Stimulated activated CD4-positive, alpha-beta T cell treated with anti-CD3 and anti-CD28 coated beads, Interleukin-4, amount 100 ng/mL, for 48 hours (primary cell): ENCODE measurements at places on chromosomes 2 and 18.

- no peak for DNase-seq
Observed at GRCh38 chr2:120722246-120722567, 13.5 kb upstream of the GLI2 start.

- DNase-seq, result no peak
Observed at GRCh38 chr2:168964251-168964807, 63.2 kb downstream of the G6PC2 start.

GRCh38 chr2:37918742-37919186 lies 6.3 kb upstream of the RMDN2 start:
- DNase-seq, result no peak

DNA sequence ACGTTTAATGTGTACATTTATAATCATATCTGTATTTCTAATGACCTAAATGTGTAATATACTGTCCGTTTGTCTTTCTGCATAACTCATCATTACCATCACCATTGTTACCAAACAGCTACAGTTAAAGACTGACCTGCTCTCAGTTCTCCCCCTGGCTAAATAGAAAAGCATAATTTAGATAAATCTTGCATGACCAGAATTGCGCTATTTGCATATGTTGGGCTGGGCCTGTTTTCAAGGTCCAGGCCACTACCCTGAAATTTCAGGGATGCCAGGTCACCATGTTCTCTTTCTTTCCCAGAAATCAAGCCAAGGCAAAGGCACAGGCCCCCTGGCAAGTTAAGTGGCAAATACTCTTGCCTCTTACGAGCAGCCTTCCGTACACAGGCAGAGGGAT lies 78.4 kb downstream of the MARCHF4 start:
- no peak for DNase-seq

GRCh38 chr2:177753682-177754491 lies 318.7 kb downstream of the PDE11A start:
- DNase-seq, result no peak

DNA sequence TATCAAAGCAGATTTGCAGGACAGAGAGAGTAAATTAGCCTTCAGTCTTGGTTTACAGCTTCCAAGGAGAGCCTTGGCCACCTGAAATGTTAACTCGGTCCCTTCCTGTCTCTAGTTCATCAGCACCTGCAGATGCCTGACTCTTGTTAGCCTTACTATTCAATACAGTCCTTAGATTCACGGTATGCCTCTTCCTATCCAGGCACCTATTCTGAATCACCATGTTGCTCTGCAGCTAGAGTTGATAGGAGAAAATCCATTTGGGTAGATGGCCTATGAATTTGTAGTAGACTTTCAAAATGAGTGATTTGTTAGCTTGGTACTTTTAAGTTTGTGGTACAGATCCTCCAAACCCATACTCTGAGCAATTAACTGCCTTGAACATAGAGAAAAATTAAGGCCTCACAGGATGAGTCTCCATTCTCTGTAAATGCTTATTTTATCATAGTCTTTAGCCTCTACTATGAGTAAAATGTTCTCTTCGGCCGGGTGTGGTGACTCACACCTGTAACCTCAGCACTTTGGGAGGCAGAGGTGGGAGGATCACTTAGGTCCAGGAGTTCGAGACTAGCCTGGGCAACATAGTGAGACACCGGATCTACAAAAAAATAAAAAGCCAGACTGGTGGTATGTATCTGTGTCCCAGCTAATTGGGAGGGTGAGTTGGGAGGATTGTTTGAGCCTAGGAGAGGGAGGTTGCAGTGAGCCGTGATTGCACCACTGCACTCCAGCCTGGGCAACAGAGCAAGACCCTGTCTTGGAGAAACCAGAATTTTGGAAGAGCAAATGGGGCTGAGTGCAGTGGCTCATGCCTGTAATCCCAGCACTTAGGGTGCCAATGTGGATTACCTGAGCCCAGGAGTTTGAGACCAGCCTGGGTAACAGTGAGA lies 32.9 kb downstream of the PTCD3 start:
- DNase-seq, result no peak

DNA sequence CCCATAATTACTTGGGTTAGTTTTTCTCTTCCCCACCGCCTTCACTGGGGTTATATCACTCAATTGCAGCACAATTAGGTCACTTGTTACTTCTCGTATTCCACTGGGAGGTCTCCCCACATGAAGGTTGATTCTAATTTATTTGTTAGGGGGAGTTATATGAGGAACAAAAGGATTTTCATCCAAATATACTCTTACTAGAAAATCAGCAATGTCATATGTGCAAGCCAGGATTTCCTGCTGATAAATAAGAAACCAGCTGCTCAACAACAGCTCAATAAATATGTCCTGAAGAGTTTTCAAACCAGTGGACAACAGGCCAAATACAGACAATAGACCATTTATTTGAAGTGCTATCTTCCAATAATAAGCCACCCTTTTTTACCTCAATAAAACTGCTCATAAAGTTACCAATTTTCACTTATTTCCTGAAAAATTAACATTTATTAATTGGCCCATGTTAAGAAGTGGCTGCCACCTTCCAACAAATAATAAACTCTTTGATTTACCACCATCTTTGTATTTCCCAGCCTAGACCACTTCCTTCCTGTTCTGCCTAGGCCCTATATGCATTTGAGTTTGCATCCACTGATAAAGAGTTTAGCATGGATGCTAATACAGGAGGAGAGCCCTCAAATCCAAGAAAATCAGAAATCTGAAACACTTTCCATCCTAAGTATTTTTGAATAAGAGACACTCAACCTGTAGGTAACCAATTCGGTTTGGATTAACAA lies 184.4 kb upstream of the SLC39A10 start:
- no peak for DNase-seq

DNA sequence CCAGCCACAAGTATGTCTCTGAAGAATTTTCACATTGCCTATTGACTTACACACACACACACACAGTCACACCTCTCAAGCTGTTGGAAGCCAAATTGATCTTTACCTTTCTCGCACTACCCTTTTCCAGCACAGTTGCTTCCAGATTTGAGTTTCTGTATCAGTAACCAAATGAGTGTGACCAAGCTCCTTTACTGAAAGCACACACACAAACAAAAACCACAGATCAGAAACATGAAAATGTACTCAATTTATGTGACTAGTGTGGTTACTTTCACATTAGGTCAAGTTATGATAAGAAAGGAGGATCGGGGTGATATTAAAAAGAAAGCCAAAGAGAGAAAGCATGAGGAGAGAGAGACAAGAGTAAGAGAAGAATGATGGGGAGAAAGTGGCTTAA lies 993.9 kb upstream of the POU3F3 start:
- DNase-seq, result no peak

GRCh38 chr2:17245906-17246305 lies 272.3 kb downstream of the RAD51AP2 start:
- no peak for DNase-seq

DNA sequence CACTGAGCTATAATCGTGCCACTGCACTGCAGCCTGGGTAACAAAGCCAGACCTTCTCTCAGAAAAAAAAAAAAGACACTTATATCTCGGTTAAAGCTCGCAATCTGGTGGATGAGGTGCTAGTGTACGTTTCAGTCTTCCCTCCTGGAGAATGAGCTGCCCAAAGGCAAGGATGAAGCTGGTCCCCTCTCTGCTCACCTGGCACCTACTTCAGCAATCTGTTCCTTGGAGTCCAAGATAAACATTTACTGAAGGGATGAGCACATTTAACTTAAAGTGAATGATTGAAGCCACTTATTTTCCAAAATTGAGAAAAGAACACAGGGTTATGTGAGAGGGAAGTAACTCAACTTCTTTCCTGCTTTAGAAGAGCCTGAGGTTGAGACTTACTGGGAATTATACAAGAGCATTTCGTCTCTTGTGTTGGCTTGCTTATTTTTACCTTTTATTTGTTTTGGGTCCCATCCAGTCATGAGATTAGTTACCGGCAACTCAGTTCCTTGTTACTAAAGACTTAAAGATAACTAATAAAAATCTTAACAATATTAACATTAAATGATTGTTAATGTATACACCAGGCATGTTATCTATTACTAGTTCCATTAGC lies 33.6 kb upstream of the COLEC12 start:
- no peak for DNase-seq

GRCh38 chr2:43585708-43586107 lies 10.1 kb downstream of the THADA start:
- no peak for DNase-seq

DNA sequence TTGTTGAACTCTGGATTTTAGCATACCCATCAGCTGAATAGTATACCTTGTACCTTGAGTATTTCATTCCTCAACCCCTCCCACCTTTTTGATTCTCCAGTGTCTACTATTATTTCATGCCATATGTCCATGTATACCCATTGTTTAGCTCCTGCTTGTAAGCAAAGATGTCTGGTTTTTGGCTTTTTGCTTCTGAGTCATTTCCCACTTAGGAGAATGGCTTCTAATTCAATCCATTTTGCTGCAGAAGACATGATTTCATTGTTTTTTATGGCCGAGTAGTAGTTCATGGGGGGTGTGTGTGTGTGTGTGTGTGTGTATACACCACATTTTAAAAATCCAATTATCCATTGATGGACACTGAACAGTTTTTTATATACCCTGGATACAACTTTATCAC lies 24.3 kb upstream of the MOCOS start:
- DNase-seq, result no peak

- DNase-seq, result no peak
Observed at GRCh38 chr2:58475756-58476155, 234.6 kb upstream of the FANCL start.

- DNase-seq, result peak; percentile 40
Observed at GRCh38 chr2:181891966-181892798, 652 bp downstream of the ITPRID2 start.

- DNase-seq, result no peak
Observed at GRCh38 chr2:24385366-24385765, 25.0 kb upstream of the ITSN2 start.

GRCh38 chr2:142290931-142291330 lies 160.1 kb upstream of the LRP1B start:
- no peak for DNase-seq

DNA sequence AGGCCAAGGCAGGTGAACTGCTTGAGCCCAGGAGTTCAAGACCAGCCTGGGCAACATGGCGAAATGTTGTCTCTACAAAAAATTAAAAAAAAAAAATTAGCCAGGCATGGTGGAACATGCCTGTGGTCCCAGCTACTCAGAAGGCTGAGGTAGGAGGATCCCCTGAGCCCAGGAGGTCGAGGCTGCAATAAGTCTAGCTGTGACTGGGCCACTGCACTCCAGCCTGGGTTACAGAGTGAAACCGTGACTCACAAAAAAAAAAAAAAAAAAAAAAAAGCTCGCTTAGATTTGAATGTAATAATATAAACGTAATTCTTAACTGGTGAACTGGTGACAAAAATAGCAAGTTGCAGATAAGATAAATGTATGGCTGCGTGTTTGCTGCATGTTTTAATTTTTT lies 56.5 kb downstream of the TFCP2L1 start:
- DNase-seq, result no peak

- DNase-seq, result no peak
Observed at GRCh38 chr2:134190062-134190806, 63.6 kb upstream of the MGAT5 start.

- DNase-seq, result peak; percentile 68
Observed at GRCh38 chr2:85826990-85827878, 61.6 kb downstream of the ST3GAL5 start.

DNA sequence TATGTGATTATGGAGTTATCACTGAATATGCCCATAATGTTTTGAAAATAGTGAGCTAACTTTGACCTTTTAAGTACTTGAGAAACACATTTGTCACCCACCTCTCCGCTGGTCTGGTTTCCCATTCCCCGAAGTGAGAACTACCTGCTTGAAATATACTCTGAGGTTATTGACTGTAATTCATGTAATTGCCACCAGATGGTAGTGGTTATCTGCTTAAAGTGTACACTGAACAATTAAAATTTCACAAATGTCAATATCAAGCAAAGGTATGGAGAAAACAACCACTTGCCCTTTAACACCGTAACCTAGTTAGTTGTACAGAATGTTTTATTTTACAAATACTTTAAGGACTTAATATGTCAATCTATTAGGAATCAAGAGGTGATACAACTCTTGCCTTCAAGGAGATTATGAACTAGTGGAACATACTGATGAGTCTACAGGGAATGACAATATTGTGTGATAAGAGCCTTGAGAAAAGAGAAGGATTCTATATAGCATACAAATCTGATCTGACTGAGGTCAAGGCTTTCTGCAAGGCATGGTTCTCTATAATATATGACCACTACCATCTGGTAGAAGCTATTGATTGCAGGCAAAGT lies 316.8 kb upstream of the KCNH7 start:
- no peak for DNase-seq

DNA sequence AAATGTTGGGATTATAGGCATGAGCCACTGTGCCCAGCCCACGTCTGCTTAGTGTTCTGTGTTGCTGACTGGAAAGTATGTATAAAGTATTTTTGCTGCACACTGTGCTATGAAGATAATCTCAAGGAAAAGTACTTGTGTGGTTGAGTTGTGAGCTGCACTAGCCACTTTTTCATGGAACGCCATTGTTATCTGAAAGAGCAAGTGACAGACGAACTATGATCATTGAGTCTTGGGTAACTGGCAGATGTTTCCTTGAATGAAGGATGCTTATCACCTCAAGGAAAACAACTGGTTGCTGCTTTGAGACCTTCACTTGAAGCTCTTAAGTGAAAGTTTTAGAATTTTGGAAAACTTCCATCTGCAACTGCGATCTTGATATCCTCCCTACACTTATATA lies 82.2 kb upstream of the KCTD1 start:
- DNase-seq, result no peak

DNA sequence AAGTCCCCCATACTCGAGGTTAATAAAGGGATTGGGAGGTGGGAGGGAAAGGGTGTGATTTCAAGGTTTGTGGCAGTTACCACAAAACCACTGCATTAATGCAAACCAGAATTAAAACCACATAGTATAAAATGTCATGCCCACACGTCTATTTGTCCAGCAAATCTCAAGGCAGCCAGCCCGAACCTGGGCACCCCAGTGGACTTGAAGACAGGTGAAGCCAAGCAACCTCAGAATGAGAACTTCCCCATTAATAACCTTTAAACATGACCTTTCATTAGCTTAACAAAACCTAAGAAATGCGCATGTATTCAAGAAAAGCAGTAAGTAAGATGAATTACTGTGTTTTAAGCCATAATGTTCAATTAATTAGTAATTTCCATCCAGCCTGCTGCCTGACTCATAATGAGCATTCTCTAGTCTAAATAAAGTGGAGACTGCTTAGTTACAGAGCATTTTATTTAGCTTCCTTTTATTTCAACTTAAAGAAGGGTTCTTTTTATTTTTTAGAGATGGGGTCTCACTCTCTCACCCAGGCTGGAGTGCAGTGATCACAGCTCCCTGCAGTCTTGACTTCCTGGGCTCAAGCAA lies 229.6 kb downstream of the FAM210A start:
- DNase-seq, result no peak
